ENCODE measurements at places on chromosomes 3 and 15. TPM values are rescaled to one million over a fixed set of nuclear protein-coding genes. Genes with fewer than 3 reads are reported as not detected.

DNA sequence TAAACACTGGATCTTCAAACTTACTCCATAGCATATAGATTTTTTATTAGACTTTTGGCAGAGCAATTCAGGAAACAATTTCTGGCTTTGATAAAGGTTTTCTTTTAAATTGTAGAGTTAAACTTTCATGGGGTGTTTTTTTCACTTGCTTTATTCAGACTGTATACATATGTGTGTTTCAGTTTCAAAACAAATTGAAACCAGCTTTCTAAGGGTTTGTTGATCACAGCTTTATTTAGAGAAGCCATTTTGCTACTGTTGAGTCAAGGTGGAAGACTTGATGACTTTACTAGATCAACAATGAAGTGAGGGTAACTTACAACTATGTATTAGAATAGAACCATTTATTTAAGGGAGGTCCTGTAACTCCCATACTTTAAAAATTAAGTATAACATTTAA, 6.2 kb downstream of the UBE2E1 start:
- H3K4me1 ChIP-seq, result peaks cover 39% of the 10 kb centered on the region
- H3K36me3 ChIP-seq, result no peaks in the 10 kb centered on the region
- H3K27me3 ChIP-seq, result no peaks in the 10 kb centered on the region
- no peak overlapping the region for H3K27ac ChIP-seq

DNA sequence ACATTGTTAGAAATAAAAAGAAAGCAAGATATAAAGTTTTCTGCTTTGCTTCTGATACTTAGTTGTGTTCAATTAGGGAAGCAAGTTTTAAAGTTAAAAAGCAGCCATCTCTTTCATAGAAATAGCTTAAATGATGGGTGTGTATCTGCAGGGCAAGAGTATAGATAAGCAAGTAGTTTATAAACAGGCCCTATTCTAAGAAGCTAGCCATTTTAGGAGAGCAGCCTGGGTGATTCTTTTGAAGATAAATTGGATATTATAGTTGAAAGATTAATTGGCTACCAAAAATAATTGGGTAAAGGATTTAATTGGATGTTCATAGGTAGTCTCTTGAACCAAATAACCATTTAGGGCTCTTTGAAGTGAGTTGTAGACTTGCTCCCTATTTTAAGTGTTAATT, 5.6 kb downstream of the EIF3J start:
- no peaks in the 10 kb centered on the region for H3K27me3 ChIP-seq
- no peak for DNase-seq
- H3K27ac ChIP-seq, result peak overlapping the region; percentile 45
- H3K4me3 ChIP-seq, result no peak overlapping the region
- H3K36me3 ChIP-seq, result peaks cover 3% of the 10 kb centered on the region
- H3K4me1 ChIP-seq, result peaks cover 23% of the 10 kb centered on the region

GRCh38 chr15:58139989-58140522, 1.9 kb downstream of the AQP9 start:
- peak; percentile 13 for DNase-seq
- peaks cover 10% of the 10 kb centered on the region for H3K4me1 ChIP-seq
- H3K27me3 ChIP-seq, result no peaks in the 10 kb centered on the region
- no peak overlapping the region for H3K4me3 ChIP-seq
- H3K36me3 ChIP-seq, result no peaks in the 10 kb centered on the region

GRCh38 chr3:197501496-197501878, 54.3 kb downstream of the BDH1 start:
- peak; percentile 62 for DNase-seq
- no peaks in the 10 kb centered on the region for H3K36me3 ChIP-seq
- no peak overlapping the region for H3K27ac ChIP-seq
- no peak overlapping the region for H3K4me3 ChIP-seq

DNA sequence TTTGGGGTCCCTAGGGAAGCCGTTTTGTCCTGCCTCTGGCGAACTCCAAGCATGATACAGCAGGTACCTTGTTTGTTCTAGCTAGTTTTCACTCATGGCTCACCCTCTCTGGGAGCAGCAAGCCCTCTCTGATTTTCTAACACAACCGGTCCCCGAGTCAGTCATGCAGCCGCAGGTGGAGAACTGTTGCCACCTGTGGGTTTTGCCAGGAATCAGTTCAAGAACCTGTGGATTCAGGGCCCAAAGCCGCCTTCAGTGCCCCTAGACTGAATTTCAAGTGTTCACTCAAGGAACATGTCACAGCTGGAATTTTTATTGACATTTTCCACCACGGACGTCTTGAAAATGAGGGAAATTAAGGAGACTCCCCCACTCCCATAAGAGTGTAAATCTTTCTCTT, 13.3 kb upstream of the LRRK1 start:
- no peak for DNase-seq
- H3K4me3 ChIP-seq, result no peak overlapping the region
- no peaks in the 10 kb centered on the region for H3K36me3 ChIP-seq
- no peaks in the 10 kb centered on the region for H3K27me3 ChIP-seq
- no peaks in the 10 kb centered on the region for H3K4me1 ChIP-seq

DNA sequence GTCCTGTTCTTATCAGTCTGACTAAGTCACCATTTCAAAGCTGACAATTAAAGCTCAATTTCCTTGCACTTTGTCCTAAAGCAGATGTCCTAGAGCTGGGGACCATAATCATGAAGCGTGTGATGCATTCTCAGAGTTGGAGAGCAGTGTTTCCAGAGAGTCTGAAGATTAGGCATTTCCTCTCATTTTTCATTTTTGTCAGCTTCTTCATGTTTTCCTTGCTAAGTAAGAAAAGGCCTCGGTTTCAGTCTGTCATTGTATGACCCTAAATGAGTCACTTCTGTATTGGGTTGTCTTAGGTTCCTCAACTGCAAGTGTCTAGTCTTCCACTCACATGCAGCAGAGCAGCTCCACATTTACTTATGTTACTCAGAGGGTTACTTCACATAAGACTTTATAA, 257.2 kb upstream of the TPRG1 start:
- no peaks in the 10 kb centered on the region for H3K27me3 ChIP-seq
- H3K4me3 ChIP-seq, result no peak overlapping the region
- no peak for DNase-seq
- H3K27ac ChIP-seq, result no peak overlapping the region
- peaks cover 12% of the 10 kb centered on the region for H3K4me1 ChIP-seq
- H3K36me3 ChIP-seq, result no peaks in the 10 kb centered on the region

- no peak for DNase-seq
- no peaks in the 10 kb centered on the region for H3K27me3 ChIP-seq
- H3K27ac ChIP-seq, result no peak overlapping the region
- no peak overlapping the region for H3K4me3 ChIP-seq
- no peaks in the 10 kb centered on the region for H3K4me1 ChIP-seq
- peaks cover 21% of the 10 kb centered on the region for H3K36me3 ChIP-seq
Measured at GRCh38 chr3:4680871-4681300, 187.7 kb downstream of the ITPR1 start.

GRCh38 chr3:177591379-177591778, 394.1 kb upstream of the TBL1XR1 start:
- H3K4me1 ChIP-seq, result no peaks in the 10 kb centered on the region
- no peak overlapping the region for H3K4me3 ChIP-seq
- peak; percentile 20 for DNase-seq
- no peak overlapping the region for H3K27ac ChIP-seq

- peaks cover 3% of the 10 kb centered on the region for H3K4me1 ChIP-seq
- H3K27me3 ChIP-seq, result no peaks in the 10 kb centered on the region
- H3K27ac ChIP-seq, result no peak overlapping the region
- DNase-seq, result no peak
Measured at GRCh38 chr15:51328926-51329325, 9.5 kb downstream of the CYP19A1 start.

GRCh38 chr3:107064405-107065060, 312.7 kb upstream of the CCDC54 start:
- H3K4me1 ChIP-seq, result peaks cover 3% of the 10 kb centered on the region
- peak; percentile 82 for DNase-seq
- H3K36me3 ChIP-seq, result no peaks in the 10 kb centered on the region
- no peaks in the 10 kb centered on the region for H3K27me3 ChIP-seq
- H3K27ac ChIP-seq, result no peak overlapping the region
- no peak overlapping the region for H3K4me3 ChIP-seq

- no peak overlapping the region for H3K4me3 ChIP-seq
- H3K36me3 ChIP-seq, result no peaks in the 10 kb centered on the region
- DNase-seq, result no peak
- no peaks in the 10 kb centered on the region for H3K27me3 ChIP-seq
- H3K27ac ChIP-seq, result no peak overlapping the region
- peaks cover 35% of the 10 kb centered on the region for H3K4me1 ChIP-seq
Measured at GRCh38 chr3:140203510-140203909, 268.5 kb downstream of the CLSTN2 start.

- H3K36me3 ChIP-seq, result no peaks in the 10 kb centered on the region
- H3K4me3 ChIP-seq, result no peak overlapping the region
- peaks cover 32% of the 10 kb centered on the region for H3K4me1 ChIP-seq
Measured at GRCh38 chr3:37456270-37456708, 281.9 kb upstream of the LRRFIP2 start.

DNA sequence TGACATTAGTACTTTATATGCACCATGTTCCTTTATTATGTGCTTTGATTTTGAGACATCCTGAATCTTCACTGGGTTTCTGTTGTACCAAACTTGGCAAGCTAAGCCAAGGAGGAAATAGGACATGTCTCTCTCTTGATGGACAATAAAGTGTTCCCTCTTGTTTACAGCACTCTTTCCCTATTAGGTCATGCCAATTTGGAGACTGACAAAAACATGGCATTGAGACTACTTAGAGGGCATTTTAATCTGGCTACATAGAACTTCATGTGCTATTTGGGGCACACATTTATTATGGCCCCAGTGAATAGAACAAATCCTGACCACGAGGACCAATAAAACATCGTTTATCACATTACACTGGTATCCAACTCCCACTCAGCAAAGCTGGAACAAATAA, 85.3 kb upstream of the TNFSF10 start:
- DNase-seq, result no peak
- H3K36me3 ChIP-seq, result no peaks in the 10 kb centered on the region
- H3K27ac ChIP-seq, result no peak overlapping the region
- H3K4me3 ChIP-seq, result no peak overlapping the region
- H3K27me3 ChIP-seq, result no peaks in the 10 kb centered on the region
- no peaks in the 10 kb centered on the region for H3K4me1 ChIP-seq

DNA sequence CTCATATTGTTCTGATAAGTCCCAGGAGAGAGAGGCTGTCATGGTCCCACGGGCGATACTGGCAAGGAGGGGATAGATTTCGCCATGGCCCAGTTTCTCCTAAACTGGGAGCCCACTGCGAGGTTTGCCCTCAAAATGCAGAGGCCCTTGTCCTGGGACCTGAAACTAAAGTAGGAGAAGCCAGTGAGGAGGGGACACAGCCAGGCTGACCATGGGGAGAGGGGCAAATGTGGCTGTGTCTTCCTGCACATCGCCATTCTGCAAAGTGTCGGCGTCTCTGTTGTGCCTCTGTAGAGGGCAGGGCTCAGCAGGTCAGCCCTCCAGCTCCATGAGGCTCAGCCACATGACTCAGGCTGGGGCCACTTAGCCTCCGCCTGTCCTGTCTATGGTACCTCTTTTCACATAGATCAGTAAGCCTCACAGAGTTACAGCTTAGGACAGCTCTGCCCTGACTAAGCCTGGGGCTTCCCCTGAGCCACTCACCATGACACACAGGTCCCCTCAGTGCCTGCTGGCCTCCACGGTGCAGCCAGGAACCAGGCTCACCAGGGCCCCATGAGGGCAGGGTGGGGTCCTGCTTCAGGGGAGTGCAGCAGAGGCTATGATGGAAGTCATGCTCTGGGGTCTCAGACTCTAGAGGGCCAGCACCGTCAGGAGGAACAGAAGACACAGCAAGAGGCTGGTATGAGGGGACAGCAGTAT, 28.6 kb upstream of the PLXNA1 start:
- H3K36me3 ChIP-seq, result no peaks in the 10 kb centered on the region
- H3K4me1 ChIP-seq, result no peaks in the 10 kb centered on the region
- H3K27me3 ChIP-seq, result no peaks in the 10 kb centered on the region
- no peak overlapping the region for H3K27ac ChIP-seq

DNA sequence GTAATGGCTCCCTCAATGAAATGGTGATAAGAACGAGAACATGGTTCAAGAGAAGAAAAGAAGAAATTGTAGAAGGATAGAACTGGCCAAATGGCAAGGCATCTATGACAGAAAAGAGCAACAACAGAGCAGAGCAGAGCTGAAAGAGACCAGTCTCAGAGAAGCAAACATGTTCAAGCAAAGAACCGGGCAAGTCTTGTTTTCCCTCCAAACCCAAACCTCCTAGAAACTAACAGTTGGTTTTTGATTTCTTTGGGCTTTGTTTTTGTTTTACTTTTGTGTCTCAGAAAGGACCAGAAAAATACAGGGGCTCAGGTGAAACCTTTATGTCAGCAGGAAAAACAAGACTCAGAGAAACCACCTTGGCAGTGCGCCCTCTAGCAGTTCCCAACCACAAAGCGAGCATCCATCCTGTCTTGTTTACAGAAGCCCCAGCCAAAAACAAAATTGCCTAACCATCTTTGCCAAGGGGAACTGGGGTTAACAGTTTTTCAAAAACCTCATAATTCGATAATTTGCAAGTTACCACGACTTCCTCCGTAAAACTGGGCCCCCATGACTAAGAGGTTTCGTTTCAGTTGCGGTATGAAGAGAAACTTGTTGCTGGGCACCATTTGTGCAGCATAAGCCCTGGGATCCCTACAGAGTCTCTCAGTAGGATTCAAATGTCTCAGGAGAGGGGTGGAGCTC, 159.2 kb upstream of the SLC24A5 start:
- DNase-seq, result no peak
- no peak overlapping the region for H3K4me3 ChIP-seq
- H3K27ac ChIP-seq, result no peak overlapping the region

- DNase-seq, result no peak
- no peaks in the 10 kb centered on the region for H3K36me3 ChIP-seq
- no peak overlapping the region for H3K27ac ChIP-seq
- H3K27me3 ChIP-seq, result peaks cover 30% of the 10 kb centered on the region
- H3K4me3 ChIP-seq, result no peak overlapping the region
- H3K4me1 ChIP-seq, result no peaks in the 10 kb centered on the region
Measured at GRCh38 chr15:81113861-81114291, 20.2 kb upstream of the CFAP161 start.

Gene EPHA3
- polyA plus RNA-seq, result 3.2 TPM

Gene RPL29
- polyA plus RNA-seq, result 844 TPM

Gene PLSCR1
- 20.3 TPM for polyA plus RNA-seq

Gene DNASE1L3
- 0.51 TPM for polyA plus RNA-seq

Gene CHDH
- polyA plus RNA-seq, result 23.3 TPM
